ENCODE measurements at places on chromosomes 6 and 20.

DNA sequence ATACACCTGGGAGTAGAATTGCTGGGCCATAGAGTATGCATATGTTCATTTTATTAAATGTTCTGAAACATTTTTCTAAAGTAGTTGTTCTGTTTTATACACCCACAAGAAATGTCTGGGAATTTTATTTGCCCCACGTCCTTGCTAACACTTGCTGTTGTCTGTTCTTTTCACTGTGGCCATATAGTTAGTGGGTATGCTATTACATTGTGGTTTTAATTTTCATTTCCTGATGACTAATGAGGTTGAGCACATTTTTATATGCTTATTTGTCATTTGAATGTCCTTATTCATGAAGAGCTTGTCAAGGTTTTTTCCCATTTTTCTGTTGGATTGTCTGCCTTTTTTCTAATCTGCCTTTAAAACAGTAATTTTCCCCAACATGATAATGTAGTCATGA, 41.5 kb upstream of the TGM3 start:
- DNase-seq, result no peak

- no peak for DNase-seq
These were observed 498.9 kb downstream of the BCKDHB start for GRCh38 chr6:80605165-80605989.

- DNase-seq, result no peak
These were observed 37.3 kb upstream of the AHI1 start for GRCh38 chr6:135534773-135535380.

- no peak for DNase-seq
These were observed 16.4 kb downstream of the PXDC1 start for GRCh38 chr6:3735029-3735605.

- no peak for DNase-seq
These were observed 260.7 kb upstream of the ECI2 start for GRCh38 chr6:4396044-4396443.

DNA sequence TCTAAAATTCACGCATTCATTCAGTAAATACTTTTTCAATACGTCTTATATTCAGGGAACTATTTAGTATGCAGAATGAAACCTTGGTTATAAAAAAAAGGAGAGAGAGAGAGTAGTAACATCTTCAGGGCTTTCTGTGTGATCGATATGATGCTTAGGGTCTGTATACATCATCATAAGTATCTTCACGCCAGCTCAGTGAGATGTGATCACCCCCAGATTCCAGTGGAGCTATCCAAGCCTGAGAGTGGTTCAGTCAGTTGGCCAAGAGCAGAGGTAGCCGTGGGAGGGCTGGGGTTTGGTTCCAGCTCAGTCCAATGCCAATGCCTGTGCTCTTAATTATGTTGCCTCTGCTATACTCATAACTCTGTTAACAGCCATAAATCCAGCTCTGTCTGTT, 8.6 kb downstream of the CD83 start:
- DNase-seq, result no peak

DNA sequence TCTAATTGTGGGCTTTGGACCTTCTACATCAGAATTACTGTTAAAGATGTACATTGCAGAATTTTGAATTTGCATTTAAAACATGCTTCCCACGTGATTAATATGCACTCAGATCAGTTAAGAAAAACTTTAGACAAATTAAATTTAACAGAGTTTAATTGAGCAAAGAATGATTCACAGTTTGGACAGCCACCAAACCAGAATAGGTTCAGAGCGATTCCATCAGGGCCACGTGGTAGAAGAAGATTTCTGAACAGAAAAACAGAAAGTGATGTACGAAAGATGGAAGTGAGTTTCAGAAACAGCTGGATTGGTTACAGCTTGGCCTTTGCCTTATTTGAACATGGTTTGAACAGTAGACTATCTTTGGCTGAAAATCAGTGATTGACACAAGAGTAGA, 704.2 kb upstream of the MAP3K7 start:
- DNase-seq, result no peak

All from stimulated activated CD4-positive, alpha-beta T cell treated with anti-CD3 and anti-CD28 coated beads, Interleukin-1b, Interleukin-23, amount 100 ng/mL, for 24 hours (primary cell).